D341Med (cell line): ENCODE measurements at places on chromosomes 7 and 10.

- no peak for DNase-seq
Observed at GRCh38 chr10:22454634-22455033, 109.3 kb downstream of the SPAG6 start.

- DNase-seq: no peak
Observed at GRCh38 chr7:30348083-30348560, 63.7 kb downstream of the ZNRF2 start.

DNA sequence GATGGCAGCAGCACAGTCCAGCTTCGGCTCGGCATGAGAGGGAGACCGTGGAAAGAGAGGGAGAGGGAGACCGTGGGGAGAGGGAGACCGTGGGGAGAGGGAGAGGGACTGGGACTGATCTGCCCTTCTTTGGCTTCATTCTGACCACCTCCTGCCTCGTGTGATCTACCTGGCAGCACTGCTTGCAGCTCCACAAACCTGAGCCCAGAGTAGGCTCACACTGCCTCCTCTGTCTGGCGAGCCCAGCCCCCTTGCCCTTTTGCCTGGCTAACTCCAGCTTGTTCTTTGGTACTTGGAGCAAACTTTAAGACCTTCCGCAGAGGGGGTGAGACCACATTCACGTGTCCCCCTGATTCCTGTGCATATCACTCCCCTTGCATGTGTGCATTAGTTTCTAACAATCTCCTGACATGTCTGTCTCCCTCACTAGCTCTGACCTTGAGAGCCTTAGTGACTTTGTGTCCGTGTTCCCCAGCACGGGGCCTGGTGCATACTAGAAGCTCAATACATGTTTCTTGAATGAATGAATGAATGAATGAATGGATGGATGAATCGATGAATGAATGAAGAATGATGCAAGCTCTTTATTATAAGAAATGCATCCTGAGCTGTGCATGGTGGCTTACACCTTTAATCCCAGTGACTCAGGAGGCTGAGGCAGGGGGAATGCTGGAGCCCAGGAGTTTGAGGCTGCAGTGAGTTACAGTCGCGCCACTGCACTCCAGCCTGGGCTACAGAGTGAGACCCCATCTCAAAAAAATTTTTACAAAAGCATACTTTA lies 31.2 kb downstream of the UBTD1 start:
- no peak for DNase-seq

DNA sequence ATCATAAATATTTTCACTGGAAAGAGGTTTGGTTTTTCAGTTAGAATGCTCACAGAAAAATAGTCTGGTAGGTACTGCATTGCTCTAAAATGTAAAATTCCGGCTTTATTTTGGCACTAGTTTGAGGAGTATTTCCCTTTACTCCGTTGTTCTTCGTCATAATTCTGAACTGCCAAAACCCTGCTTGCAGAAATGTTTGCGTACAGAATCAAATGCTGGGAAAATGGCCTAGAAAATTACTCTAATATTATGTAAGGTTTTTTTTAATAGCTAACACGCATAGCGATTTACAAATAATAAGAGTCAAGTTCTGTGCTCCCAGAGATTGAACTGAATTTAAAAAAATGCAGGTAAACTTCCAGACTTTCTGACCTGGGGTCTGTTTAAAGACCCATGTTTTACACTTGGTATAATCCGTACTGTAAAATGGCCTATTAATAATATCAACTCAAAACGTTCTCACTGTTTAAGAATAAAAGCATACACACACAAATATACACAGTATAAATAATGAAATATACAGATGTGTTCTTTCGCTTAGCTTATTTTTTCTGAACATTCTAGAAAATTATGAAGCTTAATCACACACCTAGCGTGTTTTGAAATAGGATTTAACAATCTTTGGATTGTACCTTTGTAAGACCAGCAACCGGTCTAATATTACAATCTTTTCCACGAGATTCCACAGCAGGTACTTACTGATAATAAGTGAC lies 23.5 kb upstream of the ANLN start:
- DNase-seq: no peak
